ENCODE measurements at places on chromosomes 1 and 21.

- ATAC-seq = no peak
Observed at GRCh38 chr1:159146980-159147379, 24.4 kb upstream of the CADM3 start.

- no peak for ATAC-seq
Observed at GRCh38 chr1:233364695-233365539, 37.4 kb downstream of the MAP3K21 start.

DNA sequence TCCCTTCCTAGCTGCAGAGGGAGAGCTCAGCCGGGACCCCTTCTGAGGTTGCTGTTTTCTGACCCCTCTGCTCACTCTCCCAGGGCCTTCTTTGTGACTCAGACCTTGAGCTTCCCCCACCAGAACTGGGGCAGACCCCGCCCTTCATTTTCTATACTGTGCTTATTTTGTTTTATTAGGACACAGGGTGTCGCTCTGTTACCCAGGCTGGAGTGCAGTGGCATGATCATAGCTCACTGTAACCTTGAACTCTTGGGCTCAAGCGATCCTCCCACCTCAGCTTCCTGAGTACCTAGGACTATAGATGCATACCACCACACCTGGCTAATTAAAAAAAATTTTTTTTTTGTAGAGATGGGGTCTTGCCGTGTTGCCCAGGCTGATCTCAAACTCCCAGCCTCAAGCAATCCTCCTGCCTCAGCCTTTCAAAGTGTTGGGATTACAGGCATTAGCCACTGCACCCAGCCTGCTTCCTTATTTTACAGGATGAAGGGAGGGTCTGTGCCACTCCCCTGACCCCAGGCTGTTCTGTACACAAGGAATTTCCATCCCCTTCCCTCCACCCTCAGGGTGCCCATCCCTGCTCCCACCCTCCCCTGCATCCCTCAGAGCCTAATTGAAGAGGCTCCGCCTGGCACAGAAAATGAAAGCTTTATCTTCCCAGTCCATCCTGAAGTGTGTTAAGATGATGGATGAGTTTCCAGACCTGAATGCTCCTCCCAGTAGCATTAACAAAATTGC is 195.2 kb upstream of the POU3F1 start:
- ATAC-seq = no peak

GRCh38 chr1:212073490-212073889 is 37.9 kb downstream of the DTL start:
- ATAC-seq = no peak

Data from esophagus mucosa (tissue), 1 donor.